ENCODE measurements at places on chromosomes 5 and 9.

GRCh38 chr5:30131-30530 is 61.8 kb upstream of the PLEKHG4B start:
- DNase-seq, result no peak

DNA sequence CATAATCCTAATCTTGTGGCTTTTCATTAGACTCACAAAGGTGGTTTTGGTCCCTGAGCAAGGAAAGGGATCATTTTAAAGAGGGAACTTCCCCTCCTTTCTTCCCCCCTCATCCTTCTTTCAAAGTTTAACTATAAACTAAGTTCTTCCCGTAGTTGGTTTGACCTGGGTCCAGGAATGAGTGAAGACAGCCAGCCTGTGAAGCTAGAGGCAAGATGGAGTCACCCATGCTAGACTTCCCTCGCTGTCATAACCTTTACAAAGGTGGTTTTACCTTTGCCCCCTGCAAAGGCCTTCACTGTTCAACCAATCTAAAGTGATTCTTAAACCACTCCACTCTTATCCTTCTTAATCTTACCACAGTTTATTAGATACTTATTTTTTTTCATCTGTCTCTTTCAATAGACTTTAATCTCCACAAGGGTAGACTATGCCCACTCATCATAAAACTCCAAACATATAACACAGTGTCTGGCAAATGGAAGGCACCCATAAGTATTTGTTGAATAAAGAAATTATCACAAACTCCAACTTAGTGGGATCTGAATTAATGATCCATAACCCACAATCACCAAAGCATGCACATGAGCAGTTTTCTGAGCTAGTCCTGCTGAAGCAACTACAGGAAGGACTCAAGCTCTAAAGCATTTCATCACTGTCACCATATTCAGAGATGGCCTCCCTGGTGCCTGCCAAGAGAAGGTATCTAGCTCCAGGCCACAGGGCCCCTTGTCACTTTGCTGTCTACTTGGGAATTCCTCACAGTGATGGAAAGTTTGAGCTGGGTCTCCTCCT is 369.0 kb downstream of the SPOCK1 start:
- DNase-seq, result no peak

DNA sequence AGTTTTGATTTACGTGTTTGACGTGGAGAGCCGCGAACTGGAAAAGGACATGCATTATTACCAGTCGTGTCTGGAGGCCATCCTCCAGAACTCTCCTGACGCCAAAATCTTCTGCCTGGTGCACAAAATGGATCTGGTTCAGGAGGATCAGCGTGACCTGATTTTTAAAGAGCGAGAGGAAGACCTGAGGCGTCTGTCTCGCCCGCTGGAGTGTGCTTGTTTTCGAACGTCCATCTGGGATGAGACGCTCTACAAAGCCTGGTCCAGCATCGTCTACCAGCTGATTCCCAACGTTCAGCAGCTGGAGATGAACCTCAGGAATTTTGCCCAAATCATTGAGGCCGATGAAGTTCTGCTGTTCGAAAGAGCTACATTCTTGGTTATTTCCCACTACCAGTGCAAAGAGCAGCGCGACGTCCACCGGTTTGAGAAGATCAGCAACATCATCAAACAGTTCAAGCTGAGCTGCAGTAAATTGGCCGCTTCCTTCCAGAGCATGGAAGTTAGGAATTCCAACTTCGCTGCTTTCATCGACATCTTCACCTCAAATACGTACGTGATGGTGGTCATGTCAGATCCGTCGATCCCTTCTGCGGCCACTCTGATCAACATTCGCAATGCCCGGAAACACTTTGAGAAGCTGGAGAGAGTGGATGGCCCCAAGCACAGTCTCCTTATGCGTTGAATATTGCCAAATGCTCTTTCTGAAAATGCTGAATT is 850 bp downstream of the RRAGA start:
- DNase-seq, result no peak

GRCh38 chr5:120789918-120790317 is 325.8 kb downstream of the PRR16 start:
- no peak for DNase-seq

DNA sequence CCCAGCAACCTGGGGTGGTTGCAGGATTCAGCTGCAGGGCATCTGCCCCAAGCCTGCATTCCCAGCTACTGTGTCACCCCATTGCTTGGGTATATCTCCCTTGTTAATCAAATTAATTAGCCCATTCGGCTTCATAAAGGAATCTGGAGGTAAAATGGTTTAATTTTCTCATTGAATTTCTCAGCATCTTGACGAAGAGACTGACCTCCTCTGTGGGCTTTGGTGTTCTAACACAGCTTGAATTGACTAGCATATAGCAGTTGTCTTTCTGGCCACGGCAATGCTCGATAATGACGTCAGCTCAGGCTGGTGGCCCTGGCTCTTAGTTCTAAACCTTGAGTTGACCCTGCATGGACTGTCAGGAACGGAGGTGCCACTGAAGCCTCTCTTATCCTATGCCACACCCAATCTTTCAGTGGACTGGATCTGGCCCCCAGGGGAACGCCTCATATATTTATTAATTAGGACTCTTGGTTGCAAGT is 72.4 kb downstream of the MSX2 start:
- DNase-seq, result no peak

DNA sequence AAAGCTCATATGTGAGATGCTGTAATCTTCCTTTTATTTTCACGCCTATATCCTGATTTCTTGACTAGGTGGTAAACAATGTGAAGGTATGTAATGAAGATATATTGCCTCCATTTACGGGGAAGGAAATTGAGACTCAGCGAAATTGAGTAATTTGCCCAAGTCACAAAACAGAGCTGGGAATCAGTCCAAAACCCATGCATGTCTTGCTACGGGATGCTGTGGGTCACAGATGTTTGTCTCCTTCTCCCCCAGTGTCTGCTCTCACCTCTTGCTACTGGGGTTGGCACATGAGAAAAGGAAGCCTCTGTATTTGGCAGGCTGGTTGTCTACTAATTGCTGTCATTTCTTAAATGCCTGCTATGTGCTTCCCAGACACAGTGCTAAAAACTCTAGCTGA is 53.7 kb upstream of the TEX48 start:
- no peak for DNase-seq

DNA sequence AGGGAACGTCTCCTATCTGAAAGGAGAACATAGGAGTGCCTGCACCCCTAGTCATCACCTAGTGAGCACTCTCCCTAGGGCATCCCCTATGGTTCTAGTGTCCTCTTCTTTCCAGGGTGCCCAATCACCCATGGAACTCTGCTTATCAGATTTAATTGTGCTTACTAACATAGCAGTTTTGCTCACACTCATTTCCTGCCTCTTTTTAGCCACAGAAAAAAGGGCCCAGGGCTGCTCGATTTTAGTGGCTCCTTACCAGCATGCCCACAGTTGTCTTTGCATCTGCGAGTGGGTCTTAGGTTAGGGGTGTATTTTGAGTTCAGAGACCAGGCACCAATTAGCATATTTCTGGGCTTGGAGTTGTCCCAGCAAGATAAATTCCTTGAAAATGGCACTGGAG is 1110.2 kb downstream of the TAF11L14 start:
- no peak for DNase-seq

- no peak for DNase-seq
These were observed 3.5 kb upstream of the CNTFR start for GRCh38 chr9:34592895-34593601.

Data from stimulated activated CD4-positive, alpha-beta T cell treated with anti-CD3 and anti-CD28 coated beads, TNF-alpha, amount 100 ng/mL, for 4 hours (primary cell).